ENCODE measurements at places on chromosomes 2 and 18.

GRCh38 chr2:138699421-138699820, 80.8 kb downstream of the NXPH2 start:
- no peak for DNase-seq

- peak; percentile 27 for DNase-seq
Observed at GRCh38 chr2:183605440-183605839, 481.2 kb downstream of the NUP35 start.

GRCh38 chr2:23541503-23542229, 156.7 kb downstream of the KLHL29 start:
- DNase-seq = peak; percentile 81

GRCh38 chr2:16194530-16194929, 254.2 kb downstream of the MYCN start:
- DNase-seq = no peak

DNA sequence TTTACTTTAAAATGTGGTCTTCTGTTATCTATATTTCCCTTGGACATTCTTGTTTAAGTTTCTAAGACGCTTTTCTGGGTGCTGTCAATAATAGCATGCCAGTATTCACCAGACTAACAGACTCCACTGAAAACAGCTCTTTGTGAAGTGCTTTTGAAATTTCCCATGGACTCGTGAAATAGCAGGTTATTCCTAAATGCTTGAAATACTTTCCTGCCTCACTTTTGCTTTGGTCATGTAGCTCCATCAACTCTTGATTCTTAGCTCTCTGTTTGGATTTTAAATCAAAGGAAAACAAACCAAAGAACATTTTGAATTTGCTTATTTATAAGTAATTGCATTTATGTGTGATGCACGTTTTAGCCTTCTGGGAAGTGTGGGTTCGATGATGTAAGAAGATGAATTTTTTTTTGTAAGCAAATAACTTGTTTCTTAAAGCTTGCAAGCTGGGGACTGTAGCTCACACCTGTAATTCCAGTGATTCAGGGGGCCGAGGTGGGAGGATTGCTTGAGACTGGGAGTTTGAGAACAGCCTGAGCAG, 147.8 kb downstream of the WDSUB1 start:
- DNase-seq = no peak

DNA sequence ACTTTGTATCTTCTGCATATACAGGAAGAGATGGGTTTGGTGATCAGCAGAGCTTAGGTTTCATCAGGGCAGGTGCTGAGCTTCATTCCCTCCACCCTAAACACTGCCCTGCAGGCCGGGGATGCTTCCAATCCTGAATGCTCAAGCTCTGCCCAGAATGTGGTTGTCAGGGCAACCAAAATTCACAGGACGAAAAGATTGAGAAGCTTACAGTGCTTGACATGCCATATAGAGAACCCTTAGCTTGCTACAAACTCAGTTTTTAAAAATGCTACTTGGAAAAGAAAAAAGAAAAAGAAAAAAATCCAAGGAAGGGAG, 65.6 kb downstream of the SH3RF3 start:
- DNase-seq = no peak

GRCh38 chr2:49044350-49045079, 109.8 kb downstream of the FSHR start:
- peak; percentile 43 for DNase-seq

DNA sequence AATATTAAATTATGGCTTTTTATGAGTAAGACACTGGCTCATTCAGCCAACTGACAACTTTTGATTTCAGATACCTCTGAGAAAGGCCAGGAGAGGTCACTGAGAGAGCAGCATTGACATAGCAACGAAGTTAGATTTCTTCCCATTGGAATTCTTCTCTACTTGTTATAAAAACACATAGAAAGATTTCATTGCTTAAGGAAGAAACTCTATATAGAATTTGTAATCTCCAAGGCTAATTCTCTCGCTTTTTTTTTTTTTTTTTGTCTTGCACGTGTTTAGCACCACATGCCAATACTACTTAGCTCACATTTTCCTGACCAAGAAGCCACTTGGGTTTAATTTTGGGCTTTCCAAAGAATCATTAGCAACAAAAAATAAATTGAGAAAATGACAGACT, 233.7 kb downstream of the CALCRL start:
- DNase-seq = no peak

- DNase-seq = no peak
Observed at GRCh38 chr18:11676867-11677266, 12.2 kb upstream of the GNAL start.

All from NCI-H748 treated with DMSO at 0.1 percent for 48 hours (cell line).